ENCODE measurements at places on chromosomes 1 and 21.

DNA sequence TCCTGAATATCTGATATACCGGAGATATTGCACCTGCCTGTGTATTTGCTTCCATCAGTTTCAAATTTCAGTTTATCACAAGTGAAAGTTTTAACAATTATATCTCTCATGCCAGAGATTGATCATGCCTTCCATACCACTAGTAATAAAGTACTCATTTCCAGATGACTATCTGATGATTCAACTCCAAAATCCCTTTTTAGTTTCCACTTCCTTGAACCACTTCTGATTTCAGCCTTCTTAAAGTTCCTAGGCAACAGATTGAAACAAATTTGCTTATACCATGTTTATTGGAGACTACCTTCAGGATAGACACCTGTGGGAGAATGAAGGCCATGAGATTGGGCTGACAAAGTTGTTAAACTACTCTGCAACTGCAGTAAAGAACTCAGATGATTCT lies 21.5 kb upstream of the COL11A1 start:
- no peak for DNase-seq

GRCh38 chr1:76577525-76578185 lies 289.6 kb upstream of the ST6GALNAC5 start:
- DNase-seq, result no peak

- DNase-seq, result no peak
Observed at GRCh38 chr1:24704411-24705259, 40.6 kb upstream of the CLIC4 start.

GRCh38 chr21:43308101-43308814 lies 118.7 kb downstream of the SIK1 start:
- no peak for DNase-seq

DNA sequence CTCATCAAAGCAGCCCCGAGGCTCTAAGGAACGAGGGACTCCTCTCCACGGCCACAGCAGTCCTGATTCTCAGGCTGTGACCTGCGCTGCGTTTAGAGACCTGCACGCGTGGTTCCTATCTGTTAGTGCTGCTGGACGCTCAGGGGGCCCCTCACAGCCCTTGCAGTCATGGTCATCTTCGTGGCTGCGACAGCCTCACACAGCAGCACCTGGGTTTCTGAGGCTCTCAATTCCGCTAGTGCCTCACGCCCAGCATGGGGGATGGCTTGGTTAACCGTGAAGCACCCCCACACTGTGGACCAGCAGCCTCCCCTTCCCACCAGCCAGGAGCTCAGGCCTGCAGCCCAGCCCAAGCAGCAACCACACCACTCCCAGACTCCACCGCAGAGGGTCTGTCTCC lies 7.8 kb downstream of the MORN1 start:
- DNase-seq, result no peak

GRCh38 chr1:204081791-204082513 lies 9.0 kb downstream of the SOX13 start:
- DNase-seq, result no peak

- no peak for DNase-seq
Observed at GRCh38 chr1:62809788-62810187, 25.9 kb downstream of the ATG4C start.

- DNase-seq, result no peak
Observed at GRCh38 chr21:46060596-46061061, 37.3 kb upstream of the COL6A2 start.

DNA sequence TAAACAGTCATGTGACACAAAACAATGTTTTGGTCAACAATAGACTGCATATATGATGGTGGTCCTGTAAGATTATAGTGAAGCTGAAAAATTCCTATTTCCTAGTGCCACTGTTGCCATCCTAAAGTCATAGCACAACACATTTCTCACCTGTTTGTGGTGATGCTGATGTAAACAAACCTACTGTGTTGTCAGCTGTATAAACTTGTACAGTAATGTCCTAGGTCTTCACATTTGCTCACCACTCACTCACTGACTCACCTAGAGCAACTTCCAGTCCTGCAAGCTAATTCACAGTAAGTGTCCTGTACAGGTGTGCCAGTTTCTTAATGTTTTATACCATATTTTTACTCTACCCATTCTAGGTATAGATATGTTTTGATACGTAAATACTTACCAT lies 326.1 kb upstream of the USP24 start:
- no peak for DNase-seq

GRCh38 chr1:228392111-228392936 lies 14.3 kb downstream of the TRIM11 start:
- DNase-seq, result no peak

GRCh38 chr1:56551691-56552090 lies 27.7 kb downstream of the PLPP3 start:
- no peak for DNase-seq

DNA sequence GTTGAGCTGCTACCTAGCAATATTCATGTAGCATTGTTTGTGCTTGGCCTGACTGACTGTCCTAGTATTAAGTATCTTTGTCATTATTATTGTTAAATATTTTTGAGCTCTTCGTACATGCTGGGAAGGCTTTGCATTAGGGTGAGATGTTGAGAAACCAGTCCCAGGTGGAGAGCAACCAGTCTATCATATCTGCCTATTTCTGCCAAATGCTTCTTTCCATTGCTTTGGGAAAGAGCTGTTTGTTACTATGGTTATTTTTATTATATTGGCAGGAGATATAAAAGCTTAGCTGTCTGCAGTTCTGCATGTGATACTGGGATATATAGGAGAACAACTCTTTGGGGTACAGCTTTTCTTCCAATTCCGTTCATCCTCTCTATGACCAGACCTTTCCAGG lies 85.1 kb downstream of the CLDN17 start:
- DNase-seq, result no peak

GRCh38 chr1:150761801-150762200 lies 3.8 kb downstream of the CTSS start:
- DNase-seq, result no peak

GRCh38 chr1:97864615-97865014 lies 56.2 kb downstream of the DPYD start:
- no peak for DNase-seq

- no peak for DNase-seq
Observed at GRCh38 chr1:36257375-36257767, 33.1 kb downstream of the THRAP3 start.

GRCh38 chr1:174689524-174689923 lies 241.8 kb downstream of the GPR52 start:
- DNase-seq, result no peak

DNA sequence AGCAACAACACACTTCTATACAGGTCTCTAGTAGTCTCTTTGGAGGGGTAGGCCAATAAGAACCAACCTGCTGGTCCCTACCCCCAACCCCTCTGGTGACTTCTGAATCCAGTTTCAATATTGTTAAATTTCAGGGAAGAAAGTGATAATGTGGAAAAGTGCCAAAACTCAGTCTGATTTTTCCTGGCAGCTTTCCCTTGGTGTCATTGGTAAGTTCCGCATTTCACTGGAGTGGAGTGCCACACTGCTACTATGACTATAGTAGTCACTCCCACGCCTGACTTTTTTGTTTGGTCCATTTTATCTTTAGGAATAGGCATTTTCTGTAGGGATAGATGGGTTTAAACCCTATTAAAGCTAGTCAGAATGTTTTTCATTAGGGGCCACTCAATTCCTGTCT lies 5.7 kb upstream of the ARID1A start:
- DNase-seq, result no peak

- DNase-seq, result no peak
Observed at GRCh38 chr1:201678264-201679101, 139.6 kb downstream of the NAV1 start.

DNA sequence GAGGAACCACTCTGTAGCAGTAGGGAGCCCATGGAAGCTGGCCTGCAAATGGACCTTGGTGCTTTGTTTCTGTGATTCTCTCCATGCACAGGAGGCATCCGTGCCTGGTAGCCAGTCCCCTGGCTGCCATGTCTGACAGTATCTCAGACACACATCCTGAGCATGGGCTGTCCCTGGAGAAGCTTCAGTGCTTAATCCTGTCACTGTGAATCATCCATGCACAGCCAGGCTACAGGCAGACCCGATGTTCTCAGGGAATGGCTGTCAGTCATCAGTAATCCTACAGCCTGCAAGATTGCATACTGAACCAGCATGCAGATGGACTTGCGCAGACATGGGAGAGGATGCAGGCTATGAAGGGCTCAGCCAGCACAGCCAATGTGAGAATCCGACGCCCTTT lies 606.3 kb upstream of the PLXNA2 start:
- DNase-seq, result no peak

DNA sequence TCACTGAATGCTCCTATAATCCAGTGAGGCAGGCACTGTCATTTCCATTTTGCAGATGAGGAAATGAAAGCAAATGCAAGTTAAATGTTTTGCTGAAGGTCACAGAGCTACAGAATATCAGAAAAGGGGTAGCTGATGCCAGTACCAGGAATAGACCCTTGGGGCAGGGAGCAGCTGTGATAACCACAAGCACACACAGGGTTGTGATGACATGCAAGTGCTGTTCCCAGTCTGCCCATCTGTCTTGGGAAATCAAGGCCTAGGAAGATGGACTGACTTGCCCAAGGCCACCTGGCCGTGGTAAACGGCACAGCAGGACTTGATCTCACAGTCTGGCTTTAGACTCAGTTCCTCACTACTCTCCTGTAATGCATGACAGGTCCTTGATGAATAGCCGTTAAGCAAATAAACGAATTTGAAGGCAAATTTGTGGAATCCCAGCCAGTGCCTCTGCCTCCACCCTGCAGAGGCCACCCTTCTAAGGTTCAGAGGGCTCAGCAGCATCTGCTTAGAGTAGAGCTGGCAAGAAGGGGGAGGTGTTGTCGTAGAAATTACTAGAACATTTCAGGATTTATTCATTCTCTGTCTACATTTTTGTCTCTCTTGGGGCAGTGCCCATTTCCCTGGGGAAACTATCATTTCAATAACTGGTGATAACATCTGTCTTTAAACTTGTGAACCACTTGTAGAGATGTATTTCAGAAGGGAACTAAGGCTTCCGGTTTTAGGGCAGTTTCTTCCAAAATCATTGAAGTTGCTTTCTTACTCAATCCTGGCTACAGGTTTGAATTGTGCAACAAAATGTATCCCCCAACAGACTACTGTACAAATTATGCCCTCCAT lies 53.2 kb upstream of the MRPS6 start:
- DNase-seq, result no peak

- no peak for DNase-seq
Observed at GRCh38 chr1:36481091-36481490, 1.6 kb downstream of the CSF3R start.

DNA sequence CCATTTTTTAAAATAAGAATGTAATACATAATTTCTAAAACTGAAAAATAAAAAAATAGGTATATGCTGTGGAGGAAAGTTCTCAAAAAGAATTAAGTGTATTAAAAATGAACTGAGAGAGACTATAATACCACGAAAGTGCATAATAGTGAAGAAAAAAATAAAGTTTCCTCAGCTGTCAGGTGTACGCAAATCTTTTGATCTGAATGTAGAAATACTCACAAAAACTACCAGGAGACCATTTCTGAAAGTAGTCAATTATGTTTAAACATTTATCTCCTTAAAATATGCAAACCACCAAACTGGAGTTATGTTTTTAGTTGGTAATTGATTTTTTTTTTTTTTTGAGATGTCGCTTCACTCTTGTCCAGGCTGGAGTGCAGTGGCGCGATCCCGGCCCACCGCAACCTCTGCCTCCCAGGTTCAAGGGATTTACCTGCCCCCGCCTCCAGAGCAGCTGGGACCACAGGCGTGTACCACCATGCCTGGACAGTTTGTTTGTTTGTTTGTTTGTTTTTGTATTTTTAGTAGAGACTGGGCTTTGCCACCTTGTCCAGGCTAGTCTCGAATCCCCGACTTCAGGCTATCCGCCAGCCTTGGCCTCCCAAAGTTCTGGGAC lies 1169.2 kb upstream of the B3GALT2 start:
- no peak for DNase-seq

- DNase-seq, result no peak
Observed at GRCh38 chr1:54846301-54846700, 40.7 kb downstream of the DHCR24 start.

DNA sequence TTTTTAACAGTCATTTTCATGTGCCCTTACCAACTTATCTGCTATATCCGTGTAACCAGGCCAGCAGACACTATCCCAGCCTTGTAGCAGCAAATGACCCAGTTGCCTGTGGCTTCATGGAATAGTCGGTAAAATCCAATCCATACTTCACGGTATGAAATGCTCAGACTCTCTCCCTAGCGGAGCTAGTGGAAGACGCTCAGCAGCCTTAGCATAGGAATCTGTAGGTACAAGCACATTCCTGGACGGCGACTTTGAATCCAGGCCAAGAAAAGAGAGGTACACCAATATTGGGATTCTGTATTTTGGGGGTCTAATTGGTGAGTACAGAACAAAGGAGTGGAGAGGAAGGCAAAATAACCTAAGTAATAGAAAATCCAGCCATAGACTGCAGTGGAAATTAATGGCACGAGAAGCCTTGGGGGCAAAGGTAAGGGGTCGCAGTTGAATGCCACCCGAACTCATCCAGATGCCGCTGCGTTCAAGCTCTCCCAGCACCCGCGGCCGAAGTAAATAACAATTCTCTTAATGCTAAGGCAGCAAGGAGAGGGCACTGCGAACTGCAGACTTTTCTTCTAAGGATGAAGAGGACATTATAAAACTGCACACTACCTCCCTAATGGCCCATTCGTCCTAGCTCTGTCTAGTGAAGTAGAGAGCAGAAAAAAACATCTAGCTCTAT lies 17.7 kb upstream of the TBX15 start:
- no peak for DNase-seq

- DNase-seq, result no peak
Observed at GRCh38 chr1:5854754-5855153, 137.5 kb downstream of the NPHP4 start.

- DNase-seq, result no peak
Observed at GRCh38 chr1:65924471-65924870, 131.8 kb downstream of the PDE4B start.

GRCh38 chr1:36529769-36530260 lies 47.1 kb upstream of the CSF3R start:
- no peak for DNase-seq

DNA sequence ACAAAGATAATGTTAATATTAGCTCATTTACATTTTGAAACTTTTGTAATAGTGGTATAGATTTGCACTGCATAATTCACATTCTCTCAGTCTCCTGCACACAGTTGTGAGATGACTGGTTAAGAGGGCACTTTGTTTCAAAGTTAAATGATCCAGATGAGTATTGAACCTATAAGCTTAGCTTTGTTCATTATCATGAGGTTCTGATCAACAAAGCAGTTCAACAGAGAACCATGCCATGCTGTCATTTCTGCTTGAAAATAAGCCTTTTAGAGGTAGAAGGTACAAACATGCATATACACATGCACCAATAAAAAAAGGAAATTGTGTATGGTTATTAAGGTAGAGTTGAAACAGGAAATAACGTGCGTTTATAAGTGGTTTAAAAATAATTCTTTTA lies 4.8 kb downstream of the RAP1A start:
- DNase-seq, result no peak

GRCh38 chr1:156136970-156137483 lies 16.4 kb upstream of the SEMA4A start:
- no peak for DNase-seq

GRCh38 chr21:16419188-16419921 lies 689.6 kb downstream of the USP25 start:
- no peak for DNase-seq

GRCh38 chr21:37537391-37537996 lies 170.9 kb downstream of the DYRK1A start:
- no peak for DNase-seq

GRCh38 chr1:190168116-190168892 lies 309.4 kb downstream of the BRINP3 start:
- no peak for DNase-seq

GRCh38 chr1:116666187-116667077 lies 1.1 kb downstream of the IGSF3 start:
- DNase-seq, result no peak

- no peak for DNase-seq
Observed at GRCh38 chr1:29179641-29180184, 2.0 kb downstream of the SRSF4 start.

- DNase-seq, result no peak
Observed at GRCh38 chr21:44425307-44425894, 29.9 kb upstream of the LRRC3 start.

All from stimulated activated CD8-positive, alpha-beta memory T cell treated with anti-CD3 and anti-CD28 coated beads, Interleukin-4, amount 100 ng/mL, for 1 hour (primary cell).